T-helper 17 cell (primary cell): ENCODE measurements at places on chromosomes 7 and 10. TPM values are rescaled to one million over a fixed set of nuclear protein-coding genes. Genes with fewer than 3 reads are reported as not detected.

The ZNF777 gene
- 16.5 TPM for total RNA-seq

GRCh38 chr10:106500925-106501525, 663.5 kb downstream of the SORCS1 start:
- DNase-seq, result no peak

GRCh38 chr7:131188367-131189339, 139.0 kb upstream of the MKLN1 start:
- DNase-seq, result peak; percentile 23

GRCh38 chr10:119412244-119413092, 130.1 kb downstream of the RGS10 start:
- no peak for DNase-seq
